ENCODE measurements at places on chromosomes 16 and 17.

DNA sequence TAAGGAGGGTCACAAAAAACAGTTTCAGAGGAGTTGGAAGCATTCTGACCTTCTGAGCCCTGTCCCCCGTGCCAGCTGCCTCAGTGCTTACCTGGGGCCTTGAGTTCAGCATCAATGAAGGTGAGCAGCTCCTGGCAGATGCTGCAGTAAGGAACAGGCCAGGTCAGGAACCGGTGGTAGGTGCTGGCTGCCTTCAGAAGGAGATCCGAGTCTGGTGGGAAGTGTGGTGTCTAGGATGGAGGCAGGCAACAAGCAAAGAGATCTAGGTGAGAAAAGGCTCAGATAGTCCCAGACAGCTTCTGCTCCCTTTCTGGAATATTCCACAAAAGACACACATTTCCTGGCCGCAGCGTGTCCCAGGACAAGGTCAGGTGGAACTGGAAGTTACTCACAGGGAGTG is 37.2 kb upstream of the PIK3R6 start:
- DNase-seq = no peak

DNA sequence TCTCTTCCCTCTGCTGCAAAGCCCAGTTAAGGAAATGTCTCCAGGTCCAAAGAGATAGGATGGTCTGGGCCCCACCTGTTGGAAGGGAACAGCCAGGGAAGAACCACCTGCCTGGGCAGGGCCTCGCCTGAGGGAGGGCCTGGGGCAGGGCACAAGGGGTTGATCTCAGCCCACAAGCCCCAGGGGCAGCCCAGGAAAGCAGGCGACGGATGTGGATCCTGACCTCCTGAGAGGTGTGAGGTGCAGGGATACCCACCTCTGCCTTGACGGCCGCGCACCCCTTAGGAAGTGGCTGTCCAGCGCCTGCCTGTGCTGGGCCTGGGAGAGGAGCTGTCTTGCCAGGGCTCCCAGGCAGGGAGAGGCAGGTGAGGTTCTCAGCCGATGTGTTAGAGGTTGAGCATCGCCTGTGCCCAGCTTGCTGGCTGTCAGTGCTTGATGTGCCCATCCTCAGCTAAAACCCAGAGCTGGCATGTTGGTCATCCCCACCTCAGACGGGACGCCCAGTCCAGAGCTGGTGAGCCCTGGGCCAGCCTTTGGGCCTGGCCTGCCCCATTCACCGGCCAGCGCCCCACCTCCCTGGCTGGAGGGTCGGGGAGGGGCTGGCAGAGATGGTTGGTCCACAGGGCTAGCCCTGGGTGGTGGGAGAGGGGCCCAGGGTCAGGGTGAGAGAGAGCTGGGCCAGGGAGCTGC is 434 bp downstream of the CEMP1 start:
- no peak for DNase-seq

GRCh38 chr17:17792551-17793377 is 44.0 kb downstream of the SREBF1 start:
- DNase-seq = peak; percentile 73

DNA sequence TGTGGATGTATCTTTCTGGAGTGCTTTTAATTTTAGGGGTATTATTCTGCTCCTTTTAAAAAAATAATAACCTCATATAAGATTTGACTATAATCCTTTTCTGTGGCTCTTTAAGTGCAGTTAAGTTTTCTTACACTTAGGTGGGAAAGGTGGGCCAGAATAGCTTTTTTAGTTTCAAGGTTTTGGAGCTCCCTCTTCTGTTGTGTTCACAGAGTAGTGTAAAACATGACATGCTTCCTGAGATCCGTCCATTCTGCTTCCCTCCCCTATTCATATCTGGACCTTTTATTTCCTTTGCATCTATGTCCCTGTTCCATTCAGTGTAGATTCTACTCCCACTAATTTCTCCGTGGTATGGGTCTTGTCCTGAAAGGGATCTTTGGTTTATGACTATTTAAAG is 12.8 kb downstream of the LRRC36 start:
- peak; percentile 4 for DNase-seq

DNA sequence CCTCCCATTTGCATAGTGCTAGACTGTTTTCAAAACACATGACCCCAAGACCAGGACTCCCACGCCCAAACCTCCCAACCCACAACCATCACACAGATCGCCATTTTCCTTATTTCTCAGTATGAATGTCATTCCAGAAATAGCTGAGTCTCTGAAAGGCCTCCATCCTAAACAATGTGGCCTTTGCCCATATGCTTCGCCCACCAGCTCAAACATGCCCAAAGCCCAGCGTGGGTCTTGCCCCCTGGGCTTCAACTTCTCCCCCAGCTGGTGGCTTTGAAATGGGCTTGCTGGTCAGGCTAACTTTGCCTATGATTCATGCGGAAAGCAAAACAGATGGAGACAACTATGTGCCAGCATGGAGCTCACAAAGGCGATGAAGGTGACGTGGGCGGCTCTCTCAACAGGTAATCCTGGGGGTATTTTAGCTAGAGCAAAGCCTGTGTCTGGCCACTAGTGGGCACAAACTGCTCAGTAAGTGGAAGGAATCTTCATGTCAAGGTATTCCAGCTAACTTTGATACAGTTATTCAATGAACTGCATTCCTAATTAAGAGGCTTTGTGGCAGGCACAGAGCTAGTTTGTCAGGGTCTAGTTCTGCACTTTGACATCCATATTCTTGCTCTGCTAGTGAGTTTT is 17.1 kb downstream of the PMP22 start:
- DNase-seq = no peak

DNA sequence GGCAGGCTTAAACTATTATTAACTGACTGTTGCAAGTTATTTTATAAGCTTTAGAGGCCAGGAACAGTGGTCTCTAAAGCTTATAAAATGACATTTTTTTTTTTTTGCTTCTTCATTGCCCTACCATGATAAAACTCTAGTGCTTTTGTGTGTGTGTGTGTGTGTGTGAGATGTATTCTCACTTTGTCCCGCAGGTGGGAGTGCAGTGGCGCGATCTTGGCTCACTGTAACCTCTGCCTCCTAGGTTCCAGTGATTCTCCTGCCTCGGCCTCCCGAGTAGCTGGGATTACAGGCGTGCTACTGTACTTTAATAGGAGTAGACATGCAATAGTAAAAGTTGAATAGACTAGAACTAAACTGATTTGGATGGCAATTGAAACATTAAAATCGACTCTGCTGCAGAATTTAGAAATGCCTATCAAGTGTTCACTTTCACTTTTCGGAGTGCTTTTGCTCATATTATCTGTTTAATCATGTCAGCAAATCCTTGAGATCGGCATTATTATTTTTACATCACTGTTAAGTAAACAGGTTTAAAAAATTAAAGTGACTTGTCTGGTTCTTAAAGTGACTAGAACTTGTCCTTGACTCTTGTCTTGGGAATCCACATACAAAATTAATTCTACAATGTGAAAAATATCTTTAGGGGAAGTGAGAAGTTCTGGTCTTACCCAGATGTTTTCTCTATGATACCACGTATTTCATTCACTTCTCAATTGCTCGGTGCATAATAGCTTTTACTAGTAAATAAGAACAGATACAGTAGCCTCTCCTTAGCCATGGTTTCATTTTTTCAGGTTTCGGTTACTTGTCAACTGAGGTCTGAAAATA is 8.4 kb upstream of the PCTP start:
- no peak for DNase-seq

DNA sequence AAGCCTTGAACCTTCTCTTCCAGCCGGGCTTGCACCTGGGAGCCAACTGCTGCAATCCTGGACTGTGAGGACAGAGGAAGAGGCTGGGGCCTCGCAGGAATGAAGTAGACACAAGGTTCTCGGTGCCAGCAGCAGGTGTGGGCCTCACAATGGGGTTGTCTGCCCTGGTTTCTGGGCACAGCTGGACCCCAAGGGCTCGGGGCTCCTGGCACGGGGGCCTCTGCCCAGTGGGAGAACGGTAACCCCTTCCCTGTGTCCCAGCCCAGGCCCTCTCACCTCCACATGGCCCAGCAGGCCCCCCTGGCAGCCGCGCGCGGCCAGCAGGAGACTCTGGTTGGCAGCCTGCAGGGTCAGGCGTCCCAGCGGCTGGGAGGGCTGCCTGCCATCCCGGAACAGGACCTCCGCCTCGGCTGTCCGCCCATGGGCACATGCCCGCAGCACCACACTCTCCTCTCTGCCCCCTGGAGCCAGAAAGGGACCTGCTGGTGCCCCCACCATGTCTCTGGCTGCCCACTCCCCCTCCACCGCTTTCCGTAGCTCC is 46.9 kb downstream of the RMI2 start:
- DNase-seq = no peak

- DNase-seq = no peak
Measured at GRCh38 chr17:63695889-63696288, 4.0 kb downstream of the LIMD2 start.

- DNase-seq = peak; percentile 9
Measured at GRCh38 chr17:19812407-19812806, 55.3 kb downstream of the ULK2 start.

- no peak for DNase-seq
Measured at GRCh38 chr16:73572135-73572828, 524.4 kb upstream of the ZFHX3 start.

GRCh38 chr16:63461248-63461841 is 1425.1 kb upstream of the CDH8 start:
- no peak for DNase-seq

- no peak for DNase-seq
Measured at GRCh38 chr16:31754998-31755615, 118.5 kb upstream of the ZNF267 start.

DNA sequence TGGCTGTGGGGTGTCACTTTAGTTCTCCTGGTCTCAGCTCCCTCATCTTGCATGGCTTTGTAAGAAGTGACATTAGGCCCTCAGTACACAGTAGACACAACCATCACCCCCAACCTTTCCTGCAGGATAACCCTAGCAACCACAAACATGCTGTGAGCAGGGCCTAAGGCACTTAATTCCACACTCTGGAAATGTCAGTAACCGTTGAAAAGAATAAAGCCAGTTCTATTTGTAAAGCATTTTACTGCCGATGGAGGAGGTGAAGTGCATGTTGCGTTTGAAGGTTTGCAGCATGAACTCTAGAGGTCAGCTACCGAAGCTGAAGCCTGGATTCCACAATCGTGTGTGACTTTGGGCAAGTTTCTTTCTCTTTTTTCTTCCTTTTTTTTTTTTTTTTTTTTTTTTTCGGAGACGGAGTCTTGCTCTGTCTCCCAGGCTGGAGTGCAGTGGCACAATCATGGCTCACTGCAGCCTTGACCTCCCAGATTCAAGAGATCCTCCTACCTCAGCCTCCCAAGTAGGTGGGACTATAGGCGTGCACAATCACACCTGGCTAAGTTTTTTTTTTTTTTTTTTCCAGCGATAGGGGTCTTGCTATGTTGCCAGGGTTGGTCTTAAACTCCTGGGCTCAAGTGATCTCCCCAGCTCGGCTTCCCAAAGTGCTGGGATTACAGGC is 26.1 kb upstream of the TOB1 start:
- DNase-seq = no peak

DNA sequence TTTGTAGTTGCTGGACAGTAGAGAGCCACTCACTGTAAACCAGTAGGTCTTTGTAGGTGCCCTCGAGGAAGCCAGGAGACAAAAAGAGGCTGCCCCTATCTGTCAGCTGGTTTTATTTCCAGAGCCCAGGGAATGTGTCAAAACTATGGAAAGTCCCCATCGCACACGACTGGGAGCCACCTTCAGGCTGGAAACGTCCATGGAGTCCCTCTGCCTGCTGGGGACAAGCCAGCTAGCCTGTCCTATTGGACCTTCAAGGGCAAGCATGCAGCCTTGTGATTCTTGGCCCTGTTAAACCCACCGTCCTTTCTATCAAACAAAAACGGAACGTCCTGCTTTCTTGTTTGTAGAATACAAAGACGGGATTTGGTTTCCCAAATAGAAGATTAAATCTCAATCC is 289.8 kb downstream of the SLC39A11 start:
- no peak for DNase-seq

GRCh38 chr17:81365148-81365600 is 30.1 kb upstream of the BAHCC1 start:
- peak; percentile 14 for DNase-seq

GRCh38 chr17:1957037-1957436 is 68.1 kb downstream of the RTN4RL1 start:
- DNase-seq = no peak

DNA sequence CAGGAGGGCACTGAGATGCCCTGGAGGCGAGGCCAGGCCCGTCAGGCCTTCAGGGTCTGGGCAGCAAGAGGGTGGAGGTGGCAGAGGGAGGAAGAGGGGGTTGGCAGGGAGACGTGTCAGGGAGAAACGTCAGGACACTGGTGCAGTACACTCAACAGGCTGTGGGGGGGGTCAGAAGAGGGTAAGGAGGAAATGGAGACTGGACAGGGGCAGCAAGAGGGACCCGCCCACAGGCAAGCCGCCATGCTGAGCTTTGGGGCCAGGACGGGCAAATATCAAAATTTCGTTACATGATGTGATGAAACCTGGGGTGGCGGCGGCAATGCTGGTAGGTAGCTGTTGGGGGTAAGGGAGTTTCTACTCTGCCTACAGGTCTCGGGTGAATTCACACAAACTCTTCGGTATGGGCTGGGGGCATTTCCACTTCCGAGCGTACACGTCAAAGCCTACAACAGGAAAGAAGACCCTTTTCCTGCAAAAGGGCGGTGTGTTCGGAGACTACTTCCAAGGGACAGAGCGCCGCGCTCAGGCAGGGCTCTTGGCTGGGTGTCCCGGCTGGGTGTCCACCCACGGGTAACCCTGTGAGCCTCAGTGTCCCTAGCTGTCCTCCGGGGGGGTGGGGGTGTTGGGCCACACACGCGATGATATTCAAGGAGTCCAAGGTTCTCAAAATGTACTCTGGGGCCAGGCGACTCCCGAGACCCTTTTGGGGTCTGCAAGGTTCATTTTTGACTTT is 43.3 kb upstream of the ATP2A3 start:
- no peak for DNase-seq

DNA sequence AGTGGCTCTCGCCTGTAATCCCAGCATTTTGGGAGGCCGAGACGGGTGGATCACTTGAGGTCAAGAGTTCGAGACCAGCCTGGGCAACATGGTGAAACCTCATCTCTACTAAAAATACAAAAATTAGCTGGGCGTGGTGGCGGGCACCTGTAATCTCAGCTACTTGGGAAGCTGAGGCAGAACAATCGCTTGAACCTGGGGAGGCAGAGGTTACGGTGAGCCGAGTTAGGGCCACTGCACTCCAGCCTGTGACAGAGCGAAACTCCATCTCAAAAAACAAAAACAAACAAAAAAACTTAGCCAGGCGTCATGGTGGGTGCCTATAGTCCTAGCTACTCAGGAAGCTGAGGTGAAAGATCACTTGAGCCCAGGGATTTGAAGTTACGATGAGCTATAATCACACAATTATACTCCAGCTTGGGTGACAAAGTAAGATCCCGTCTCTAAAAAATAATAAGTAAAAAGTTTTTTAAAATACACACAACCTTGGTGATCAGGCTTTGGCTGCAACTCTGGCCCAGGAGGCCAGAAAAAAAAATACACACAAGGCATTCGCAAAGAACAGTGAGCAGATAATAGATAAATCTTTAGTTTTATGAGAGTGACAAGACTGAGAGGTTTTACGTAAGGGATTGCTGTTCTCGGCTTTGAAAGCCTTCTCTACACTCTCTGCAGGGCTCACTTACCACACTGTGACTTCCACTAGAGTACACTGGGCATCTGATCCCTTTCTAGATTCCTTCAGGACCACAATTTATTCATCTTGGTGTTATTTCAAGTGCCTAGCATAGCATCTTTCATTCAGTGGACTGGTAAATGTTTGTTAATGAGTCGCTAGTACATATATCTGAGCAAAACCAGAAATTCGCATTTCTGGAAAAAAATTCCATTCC is 5.9 kb downstream of the GSPT1 start:
- DNase-seq = no peak

Measured in activated CD4-positive, alpha-beta T cell treated with anti-CD3 and anti-CD28 coated beads, Interleukin-2, Interleukin-6, amounts not matched to agents 100 ng/mL and 50 ng/mL, durations not matched to agents 16 hours and 8 hours (primary cell).